ENCODE measurements at places on chromosomes 11 and 22.
A peak's percentile ranks its signal among the peaks of the same experiment; 100 is the strongest.

GRCh38 chr22:41401781-41402648 is 20.3 kb downstream of the TEF start:
- peak; percentile 42 for DNase-seq

DNA sequence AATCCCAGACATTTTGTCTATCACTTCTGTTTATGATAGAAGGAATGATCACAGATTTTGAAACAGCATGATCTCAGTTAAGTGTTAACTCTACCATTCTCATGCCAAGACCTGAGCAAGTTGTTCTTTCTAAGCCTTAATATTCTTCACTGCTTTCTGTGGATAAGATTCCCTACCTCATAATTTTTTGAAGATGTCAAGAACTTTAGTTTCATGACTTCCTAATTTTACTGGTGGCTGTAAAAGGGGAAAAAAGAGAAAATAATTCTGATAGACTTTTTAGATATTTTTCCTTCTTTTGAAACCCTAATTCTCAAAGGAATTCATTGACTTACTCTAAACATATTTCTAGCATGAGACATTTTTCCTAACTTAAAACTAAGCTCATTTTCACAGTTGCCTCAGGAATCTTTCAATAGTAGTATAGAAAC is 520.0 kb upstream of the LUZP2 start:
- DNase-seq = peak; percentile 6

DNA sequence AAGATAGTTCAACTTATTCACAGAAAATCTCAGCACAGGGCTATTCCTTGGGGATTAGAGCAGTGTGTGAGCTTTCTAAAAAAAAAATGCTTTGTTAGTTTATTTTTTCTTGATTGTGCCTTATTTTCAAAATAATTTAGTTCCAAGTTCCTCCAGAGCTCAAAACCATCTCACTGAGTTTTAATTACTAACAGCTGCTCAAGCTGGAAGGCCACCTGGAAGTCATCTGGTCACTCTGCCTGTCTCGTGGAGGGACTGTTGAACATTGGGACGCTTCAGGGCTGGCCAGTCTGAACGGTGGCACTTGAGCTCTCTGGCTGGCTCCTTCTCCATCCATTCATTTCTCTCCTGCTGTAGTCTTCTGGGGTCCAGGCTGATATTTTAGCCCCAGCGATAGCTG is 4.0 kb downstream of the OR51E1 start:
- no peak for DNase-seq

DNA sequence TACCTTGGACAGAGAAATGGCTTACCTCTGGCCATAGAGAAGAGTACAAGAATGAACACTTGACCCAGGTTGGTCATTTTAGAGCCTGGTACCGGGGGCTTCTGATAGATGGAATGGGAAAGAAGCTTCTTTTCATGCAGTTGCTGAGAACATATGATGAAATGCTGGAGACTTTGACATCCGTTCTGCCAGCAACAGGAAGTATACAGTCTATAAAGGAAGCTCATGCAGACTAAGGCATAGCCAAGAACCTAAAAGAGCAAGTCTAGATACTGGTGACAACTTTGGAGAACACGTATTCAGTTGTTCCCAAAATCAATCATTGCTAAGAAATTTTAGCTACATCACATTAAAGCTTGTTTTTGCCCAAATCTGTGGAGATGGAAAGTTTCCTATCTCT is 894.6 kb downstream of the METTL15 start:
- no peak for DNase-seq

DNA sequence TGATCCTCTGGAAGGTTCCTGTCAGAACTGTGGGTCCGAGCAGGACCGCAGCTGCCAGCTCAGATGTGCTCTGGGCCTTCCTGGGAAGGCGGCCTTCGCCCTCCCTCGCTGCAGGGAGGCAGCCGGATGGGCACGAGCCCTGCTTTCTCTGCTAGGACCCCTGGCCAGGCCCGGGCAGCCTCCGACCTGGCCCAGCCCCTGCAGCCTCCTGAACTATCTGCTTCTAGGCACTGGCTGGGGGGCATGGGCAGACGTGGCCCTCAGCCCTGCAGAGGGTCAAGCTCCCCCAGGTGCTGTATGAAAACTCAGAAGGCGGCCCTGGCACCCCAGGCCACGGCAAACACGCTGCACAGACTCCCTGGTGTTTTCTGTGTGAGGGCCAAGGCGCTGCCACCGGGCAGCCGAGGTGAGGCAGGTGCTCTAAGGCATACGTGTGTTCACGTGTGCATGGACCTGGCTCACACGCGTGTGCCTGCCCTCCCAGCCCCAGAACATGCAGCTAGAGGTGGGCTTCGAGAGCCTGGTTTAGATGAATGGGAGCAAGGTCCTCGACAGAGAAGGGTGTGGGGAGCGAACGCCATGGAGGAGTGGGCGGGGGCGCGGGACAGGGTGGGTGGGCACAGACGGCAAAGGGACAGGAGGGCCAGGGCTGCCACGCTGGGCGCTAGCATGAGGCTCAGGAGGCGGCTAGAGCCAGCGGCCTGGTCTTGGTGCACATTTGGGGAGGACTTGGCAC is 4.3 kb downstream of the LRFN4 start:
- no peak for DNase-seq

GRCh38 chr11:86696004-86696403 is 23.6 kb upstream of the ME3 start:
- DNase-seq = peak; percentile 51

GRCh38 chr11:96337541-96338431 is 5.2 kb downstream of the MAML2 start:
- no peak for DNase-seq

- DNase-seq = no peak
Observed at GRCh38 chr11:92767416-92767815, 202.0 kb upstream of the MTNR1B start.

DNA sequence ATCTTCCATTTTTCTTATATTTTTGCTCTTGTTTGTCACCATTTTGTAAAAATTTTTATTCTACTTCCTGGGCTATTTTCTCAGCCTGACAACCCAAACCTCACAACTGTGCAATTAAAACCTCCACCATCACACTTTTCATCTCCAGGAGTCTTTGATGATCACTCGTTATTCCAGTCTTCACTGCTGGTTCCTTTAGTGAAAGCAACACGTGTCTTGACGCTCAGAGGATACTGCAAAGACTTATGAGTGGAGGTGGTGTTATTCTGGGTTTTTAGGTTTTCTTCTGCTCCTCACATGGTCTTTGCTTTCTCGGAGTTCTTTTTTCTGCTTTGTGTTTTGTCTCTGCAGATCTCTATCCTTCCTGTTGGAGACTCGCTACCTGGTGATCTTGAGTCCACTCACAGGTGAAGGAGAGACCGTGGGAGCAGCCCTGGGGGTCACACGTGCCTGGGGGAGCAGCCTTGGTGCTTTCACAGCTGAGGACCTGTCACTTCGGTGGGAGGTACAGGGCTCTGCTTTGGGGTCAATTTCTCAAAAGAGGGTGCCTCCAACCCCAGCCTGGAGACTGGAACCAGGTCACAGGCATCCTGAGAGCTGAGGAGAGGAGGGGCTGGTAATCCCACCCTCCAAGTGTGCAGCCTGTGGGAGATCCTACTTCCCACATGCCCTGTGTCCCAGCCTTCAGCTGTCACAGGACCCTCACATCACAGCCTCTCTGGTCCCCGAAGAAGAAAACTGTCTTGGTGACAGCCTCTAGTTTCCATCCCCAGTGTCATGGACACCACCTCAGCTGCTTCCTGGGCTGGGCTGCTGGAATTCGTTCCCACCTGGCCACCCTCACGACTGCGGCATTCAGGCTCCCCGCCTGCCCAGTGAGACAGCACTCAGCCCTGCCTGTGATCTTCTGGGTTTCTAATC is 11.0 kb downstream of the SULT4A1 start:
- no peak for DNase-seq

DNA sequence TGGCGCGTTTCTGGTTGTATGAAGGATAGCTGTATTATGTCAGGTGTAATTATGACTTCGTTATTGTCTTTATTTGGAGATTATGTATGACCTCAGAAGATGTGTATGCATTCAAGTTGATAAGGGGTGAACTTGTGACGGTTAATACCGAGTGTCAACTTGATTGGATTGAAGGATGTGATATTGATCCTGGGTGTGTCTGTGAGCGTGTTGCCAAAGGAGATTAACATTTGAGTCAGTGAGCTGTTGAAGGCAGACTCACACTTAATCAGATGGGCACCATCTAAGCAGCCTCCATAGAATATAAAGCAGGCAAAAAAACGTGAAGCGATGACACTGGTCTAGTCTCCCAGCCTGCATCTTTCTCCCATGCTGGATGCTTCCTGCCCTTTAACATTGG is 15.3 kb upstream of the CD82 start:
- DNase-seq = no peak

GRCh38 chr22:19868333-19868732 is 13.7 kb upstream of the GNB1L start:
- DNase-seq = no peak

DNA sequence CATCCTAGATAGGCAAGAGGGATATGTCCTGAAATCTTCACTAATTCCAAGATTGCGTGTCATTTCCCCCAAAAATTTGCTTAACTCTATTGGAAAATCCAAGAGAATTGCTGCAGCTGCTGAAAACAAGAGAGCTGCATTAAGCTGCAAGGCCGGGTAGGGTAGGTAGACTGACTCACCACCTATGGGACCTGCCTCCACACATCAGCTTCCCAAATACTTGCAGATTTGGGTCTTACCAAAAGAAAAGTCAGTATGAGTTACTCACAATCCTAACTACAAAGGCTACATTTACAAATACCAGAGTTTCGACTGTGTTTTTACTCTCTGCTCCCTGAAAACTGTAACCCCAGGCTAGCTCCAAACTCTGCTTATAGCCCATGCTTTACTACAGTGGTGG is 142.5 kb upstream of the TEAD1 start:
- no peak for DNase-seq

DNA sequence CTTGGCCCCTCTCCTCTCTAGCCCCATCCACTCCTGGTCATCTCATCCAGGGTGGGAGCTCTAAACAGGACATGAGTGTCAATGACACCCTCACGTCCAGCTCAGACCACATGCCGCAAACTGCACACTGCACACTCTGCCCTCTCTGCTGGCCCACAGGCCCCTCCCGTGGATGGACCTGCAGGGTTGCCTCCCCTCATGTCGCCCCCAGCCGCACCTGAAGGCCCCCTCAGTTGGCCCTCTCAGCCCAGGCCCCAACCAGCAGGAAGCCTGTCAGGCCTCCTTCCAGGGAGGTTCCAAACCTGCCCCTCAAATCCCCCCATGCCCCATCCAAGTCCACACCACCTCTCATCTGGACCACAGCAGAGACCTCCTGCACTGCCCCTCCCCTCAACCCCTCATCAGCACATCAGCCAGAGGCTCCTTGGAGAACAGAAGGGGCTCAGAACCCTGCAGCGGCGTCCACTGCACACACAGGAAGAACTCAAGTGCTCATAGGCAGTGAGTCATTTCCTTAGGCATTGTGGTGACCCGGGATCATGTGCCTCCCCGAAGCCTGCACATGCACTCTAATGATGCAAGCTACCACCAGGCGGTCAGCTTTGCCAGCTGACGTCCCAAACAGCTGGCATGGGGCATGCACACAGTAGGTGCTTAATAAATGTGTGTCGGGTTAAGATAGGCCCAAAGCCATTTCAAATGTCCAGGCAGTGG is 12.9 kb upstream of the CDKN1C start:
- DNase-seq = no peak

DNA sequence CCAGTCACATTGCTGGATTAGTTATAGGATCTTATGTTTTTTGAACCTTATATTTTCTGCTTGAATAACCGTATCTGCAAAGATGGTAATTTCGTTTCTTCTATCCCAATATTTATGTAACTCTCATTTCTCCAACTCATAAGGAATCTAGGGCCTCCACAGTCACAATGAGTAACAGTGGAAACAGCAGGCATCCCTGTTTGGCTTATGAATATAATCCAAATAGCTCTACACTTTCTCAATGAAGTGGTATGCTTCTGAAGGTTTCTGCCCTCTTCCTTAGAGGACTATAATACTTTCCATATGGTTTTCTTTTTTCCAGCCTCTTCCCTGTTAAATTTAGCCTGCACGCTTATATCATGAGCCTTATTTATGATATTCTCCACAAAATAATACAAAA is 16.5 kb downstream of the ATP6V1E1 start:
- no peak for DNase-seq

GRCh38 chr22:32558681-32559355 is 84.2 kb downstream of the FBXO7 start:
- DNase-seq = no peak

GRCh38 chr11:123273616-123274015 is 78.6 kb upstream of the CLMP start:
- DNase-seq = no peak

- DNase-seq = no peak
Observed at GRCh38 chr11:18005376-18006129, 7.3 kb downstream of the SERGEF start.

DNA sequence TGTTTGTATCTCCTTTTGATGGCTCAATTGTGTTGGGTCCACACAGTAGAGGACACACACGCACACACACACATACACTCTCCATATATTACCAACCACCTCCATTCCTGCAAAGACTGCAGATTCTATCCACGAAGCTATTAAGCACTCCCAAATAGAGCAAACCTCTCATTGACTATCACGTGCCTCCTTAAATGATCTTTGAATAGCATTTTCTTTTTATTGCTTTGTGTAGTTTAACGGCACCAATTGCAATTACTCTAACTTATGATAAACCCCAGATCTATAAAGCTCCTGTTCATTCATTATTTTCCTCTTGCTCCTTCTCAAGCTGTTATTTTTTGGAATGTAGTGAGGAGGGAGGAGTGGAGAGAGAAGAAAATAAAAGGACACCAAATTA is 204.7 kb downstream of the ST3GAL4 start:
- no peak for DNase-seq

- no peak for DNase-seq
Observed at GRCh38 chr11:64524534-64525042, 66.4 kb upstream of the SLC22A12 start.

Measured in eye (tissue), 1 donor.